BJ (cell line): ENCODE measurements at places on chromosomes 3 and 15.

DNA sequence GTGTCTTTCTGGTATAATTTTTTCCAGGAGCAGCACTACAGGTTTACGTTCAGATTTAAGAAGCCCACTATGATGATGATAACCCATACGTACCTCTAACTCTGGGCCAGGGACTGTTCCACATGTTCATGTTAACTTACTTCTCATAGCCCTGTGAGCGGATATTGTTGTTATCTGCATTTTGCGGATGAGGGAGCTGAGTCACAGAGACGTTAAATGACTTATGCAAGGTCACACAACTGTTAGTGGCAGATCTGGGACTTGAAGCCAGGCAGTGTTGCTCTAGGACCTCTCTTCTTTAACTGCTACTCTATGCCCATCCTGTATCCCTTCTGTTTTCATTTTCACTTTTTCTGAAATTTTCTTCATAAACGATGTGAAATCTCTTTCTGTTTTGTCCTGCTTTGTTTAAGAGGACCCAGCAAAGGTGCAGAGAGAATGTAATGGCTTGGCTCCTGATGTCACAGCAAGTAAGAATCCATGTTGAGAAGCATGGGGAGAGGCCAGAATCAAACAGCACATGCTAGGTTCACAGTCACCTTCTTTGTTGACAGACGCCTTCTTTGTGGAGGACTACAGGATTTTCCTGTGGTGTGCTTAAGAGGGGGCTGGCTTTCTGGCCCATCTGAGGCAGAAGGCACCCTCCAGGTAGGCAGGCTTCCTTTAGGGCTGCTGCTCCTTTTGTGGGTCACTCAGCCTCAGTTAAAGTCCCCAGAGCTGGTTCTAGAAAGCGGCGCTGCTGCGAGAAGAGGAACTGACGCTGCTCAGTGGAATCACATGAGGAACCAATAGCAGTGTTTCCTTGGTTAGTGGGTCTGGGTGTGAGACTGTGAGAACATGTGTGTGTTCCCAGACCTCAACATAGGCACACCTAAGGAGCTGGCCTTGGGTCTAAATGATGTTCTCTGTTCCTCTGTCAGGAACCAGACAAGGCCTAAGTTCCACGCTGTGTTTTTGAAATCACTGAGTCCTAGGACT, 121.6 kb downstream of the TMEM108 start:
- no peak for DNase-seq

DNA sequence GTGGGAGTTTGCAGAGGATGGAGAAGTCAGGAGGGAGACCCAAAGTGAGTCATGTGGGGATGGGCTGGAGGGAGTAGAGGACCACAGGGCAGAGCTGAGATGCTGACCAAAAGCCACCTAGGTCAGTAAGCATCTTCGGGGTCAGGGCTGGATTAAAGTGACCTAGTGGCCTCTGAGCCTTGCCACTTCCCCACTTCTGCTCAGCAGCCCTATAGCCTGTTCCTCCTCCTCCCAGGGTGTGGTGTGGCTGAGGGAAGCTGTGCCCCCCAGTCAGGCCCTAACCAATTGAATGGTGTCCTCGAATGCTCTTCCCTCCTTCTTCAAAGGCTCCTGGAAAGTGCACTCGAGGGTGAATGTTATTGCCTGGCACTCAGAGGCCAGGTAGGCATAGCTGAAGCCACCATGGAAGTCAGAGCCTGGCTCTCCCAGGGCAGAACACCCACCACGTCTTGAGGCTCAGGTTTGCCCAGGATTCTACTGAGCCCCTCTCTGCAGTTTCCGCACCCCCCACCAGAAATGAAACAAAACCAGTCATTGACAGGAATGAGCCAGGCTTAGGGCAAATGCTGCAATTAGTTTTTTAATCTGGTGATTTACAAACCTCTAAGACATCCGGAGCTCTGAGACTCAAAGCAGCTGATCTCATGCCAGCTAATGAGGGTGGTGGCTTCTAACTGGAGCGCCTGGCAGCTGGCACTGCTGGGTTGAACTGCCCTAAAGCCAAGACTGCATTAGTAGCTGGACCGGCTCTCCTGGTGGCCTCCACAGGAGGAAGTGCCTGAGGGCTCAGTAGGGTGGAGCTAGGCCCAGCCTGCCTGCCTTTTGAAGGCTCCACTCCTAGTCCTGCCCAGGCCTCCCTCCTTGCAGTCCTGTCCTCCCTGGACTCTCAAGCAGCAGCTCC, 26.0 kb upstream of the VIPR1 start:
- no peak for DNase-seq

GRCh38 chr3:45145681-45146614, at the start of gene CDCP1:
Gene CDCP1 (minus strand): TSS chr3:45146378. CDS start chr3:45146287, 91 bp downstream.
- no peak for DNase-seq

GRCh38 chr3:132870541-132870940, 148.3 kb upstream of the NPHP3 start:
- DNase-seq = no peak

DNA sequence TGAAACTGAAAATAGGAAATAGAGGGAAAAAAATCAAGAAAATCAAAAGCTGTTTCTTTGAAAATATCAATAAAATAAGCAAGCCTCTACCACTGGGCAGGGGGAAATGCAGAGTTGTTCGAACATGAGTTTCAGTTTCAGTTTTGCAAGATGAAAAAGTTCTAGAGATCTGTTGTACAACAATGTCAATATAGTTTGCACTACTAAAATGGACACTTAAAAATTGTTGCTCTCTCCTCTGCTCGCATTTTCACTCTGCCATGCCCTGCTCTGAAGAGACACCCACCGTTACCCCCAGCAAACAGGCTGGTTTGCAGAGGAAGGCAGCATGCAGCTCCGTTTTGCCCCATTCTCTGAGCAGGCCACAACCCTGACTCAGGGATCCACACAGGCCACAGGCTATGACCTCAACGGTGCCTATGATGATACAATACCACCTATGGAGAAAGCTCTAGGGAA, 64.5 kb downstream of the ZNF148 start:
- no peak for DNase-seq

GRCh38 chr3:78879295-78879860, 888.4 kb downstream of the ROBO1 start:
- no peak for DNase-seq

- no peak for DNase-seq
Measured at GRCh38 chr3:56868706-56869105, 67.0 kb upstream of the ARHGEF3 start.

- DNase-seq = no peak
Measured at GRCh38 chr15:68640791-68641331, 62.1 kb downstream of the CORO2B start.

- no peak for DNase-seq
Measured at GRCh38 chr3:41033956-41034519, 165.3 kb upstream of the CTNNB1 start.

GRCh38 chr3:32502946-32503286, 264 bp upstream of the CMTM6 start:
- no peak for DNase-seq

- DNase-seq = no peak
Measured at GRCh38 chr3:116399701-116400226, 45.5 kb downstream of the LSAMP start.

GRCh38 chr15:65420975-65421359, 1.8 kb downstream of the IGDCC4 start:
- DNase-seq = no peak

DNA sequence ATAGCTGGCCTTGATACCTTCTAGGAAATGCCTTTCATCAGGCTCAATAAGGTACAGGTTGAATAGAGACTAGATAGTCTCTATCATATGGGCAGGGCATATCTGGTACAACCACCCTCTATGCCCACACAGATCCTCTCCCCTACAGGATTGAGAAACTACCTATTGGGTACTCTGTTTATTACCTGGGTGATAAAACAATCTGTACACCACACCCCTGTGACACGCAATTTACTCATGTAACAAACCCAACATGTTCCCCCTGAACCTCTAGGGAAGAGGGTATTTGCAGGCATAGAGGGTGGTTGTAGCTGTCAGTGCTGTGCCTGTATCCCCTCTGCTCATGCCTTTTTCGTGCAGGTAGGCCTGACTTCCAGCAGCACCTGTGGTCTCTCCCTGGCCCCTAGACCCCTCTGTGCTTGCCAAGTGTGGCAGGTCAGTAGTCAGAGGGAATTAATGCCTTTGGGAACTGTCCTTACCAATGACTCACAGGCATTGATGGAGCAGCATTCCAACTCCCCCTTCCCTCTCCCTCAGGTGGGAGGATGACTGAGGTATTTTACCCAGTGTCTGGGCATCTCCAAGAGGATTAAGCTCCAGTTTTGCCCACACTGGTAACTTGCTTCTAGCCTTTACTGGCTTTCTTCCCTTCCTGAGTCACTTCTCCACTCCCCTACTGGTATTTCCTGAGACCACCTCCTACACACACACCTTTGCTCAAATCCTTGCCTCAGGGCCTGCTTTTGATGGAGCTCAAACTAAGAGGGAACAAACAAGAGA, 18.3 kb downstream of the CLSTN2 start:
- no peak for DNase-seq

- DNase-seq = no peak
Measured at GRCh38 chr3:149174901-149175300, 45.5 kb downstream of the HPS3 start.
